Transverse colon (tissue), 4 donors: ENCODE measurements at places on chromosomes 5 and 9. TPM values are rescaled to one million over a fixed set of nuclear protein-coding genes. Genes with fewer than 3 reads are reported as not detected.

- H3K27ac ChIP-seq, result no peak overlapping the region
- H3K4me3 ChIP-seq, result no peak overlapping the region
- peaks cover 10% of the 10 kb centered on the region for H3K4me1 ChIP-seq
- no peaks in the 10 kb centered on the region for H3K36me3 ChIP-seq
- H3K27me3 ChIP-seq, result no peaks in the 10 kb centered on the region
These were observed 60.8 kb downstream of the SH3TC2 start for GRCh38 chr5:149002053-149002452.

- no peaks in the 10 kb centered on the region for H3K27me3 ChIP-seq
- H3K4me1 ChIP-seq, result no peaks in the 10 kb centered on the region
- H3K4me3 ChIP-seq, result no peak overlapping the region
- H3K36me3 ChIP-seq, result no peaks in the 10 kb centered on the region
These were observed 630.3 kb downstream of the ISL1 start for GRCh38 chr5:52013523-52013922.

GRCh38 chr5:125134216-125135081 is 388.0 kb upstream of the ZNF608 start:
- no peak overlapping the region for H3K27ac ChIP-seq
- H3K4me3 ChIP-seq, result no peak overlapping the region
- H3K27me3 ChIP-seq, result no peaks in the 10 kb centered on the region
- no peak for DNase-seq
- H3K4me1 ChIP-seq, result no peaks in the 10 kb centered on the region

DNA sequence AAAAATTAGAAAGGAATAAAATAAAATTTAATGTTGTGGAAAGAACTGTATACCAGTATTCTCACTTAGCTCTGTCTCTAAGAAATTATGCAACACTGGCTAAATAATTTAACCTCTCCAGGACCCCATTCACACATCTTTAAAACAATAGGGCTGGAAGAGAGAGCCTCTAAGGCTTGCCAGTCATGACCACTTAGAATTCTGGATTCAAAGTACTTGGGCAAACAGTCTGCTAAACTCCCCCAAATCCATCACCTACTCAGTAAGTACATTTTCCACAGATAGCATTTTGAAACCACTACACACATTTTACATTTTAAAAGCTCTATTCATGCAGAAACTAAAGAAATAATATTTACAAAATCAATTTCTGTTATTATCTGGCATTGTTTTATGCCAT is 291.7 kb downstream of the TMEM167A start:
- no peaks in the 10 kb centered on the region for H3K36me3 ChIP-seq
- no peaks in the 10 kb centered on the region for H3K27me3 ChIP-seq
- peaks cover 3% of the 10 kb centered on the region for H3K4me1 ChIP-seq
- no peak overlapping the region for H3K27ac ChIP-seq

- H3K27ac ChIP-seq, result no peak overlapping the region
- no peak for DNase-seq
- H3K36me3 ChIP-seq, result no peaks in the 10 kb centered on the region
- no peaks in the 10 kb centered on the region for H3K4me1 ChIP-seq
- no peak overlapping the region for H3K4me3 ChIP-seq
- no peaks in the 10 kb centered on the region for H3K27me3 ChIP-seq
These were observed 107.3 kb upstream of the SPIN1 start for GRCh38 chr9:88280816-88281382.

CRB2 gene
- total RNA-seq, result not detected

HARS2 gene
- 30.3 TPM for total RNA-seq

RAB3C gene
- total RNA-seq, result 0.20 TPM

FGFR4 gene
- total RNA-seq, result 15.3 TPM

OMD gene
- 2.2 TPM for total RNA-seq

PCDHGC3 gene
- total RNA-seq, result 12.1 TPM
